ENCODE measurements at places on chromosomes 13 and 19.

DNA sequence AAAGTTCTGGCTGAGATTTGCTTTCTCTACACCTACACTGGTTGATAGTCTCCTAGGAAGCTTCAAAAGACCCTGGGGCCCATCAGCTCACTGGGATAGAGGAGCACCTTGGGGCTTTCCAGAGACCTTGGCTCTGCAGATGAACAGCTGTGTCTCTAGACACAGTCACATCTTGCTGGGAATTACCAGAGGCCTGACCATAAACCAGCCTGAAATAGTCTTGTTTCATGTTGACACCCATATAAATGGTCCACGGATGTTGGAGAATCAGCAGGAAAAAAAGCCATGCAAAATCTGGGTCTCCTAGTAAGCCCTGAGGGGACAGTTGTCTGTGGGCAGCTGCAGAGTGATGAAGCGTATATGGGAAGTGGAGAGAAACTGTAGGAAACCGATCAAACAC lies 207.6 kb downstream of the DNAJC15 start:
- no peak for DNase-seq

DNA sequence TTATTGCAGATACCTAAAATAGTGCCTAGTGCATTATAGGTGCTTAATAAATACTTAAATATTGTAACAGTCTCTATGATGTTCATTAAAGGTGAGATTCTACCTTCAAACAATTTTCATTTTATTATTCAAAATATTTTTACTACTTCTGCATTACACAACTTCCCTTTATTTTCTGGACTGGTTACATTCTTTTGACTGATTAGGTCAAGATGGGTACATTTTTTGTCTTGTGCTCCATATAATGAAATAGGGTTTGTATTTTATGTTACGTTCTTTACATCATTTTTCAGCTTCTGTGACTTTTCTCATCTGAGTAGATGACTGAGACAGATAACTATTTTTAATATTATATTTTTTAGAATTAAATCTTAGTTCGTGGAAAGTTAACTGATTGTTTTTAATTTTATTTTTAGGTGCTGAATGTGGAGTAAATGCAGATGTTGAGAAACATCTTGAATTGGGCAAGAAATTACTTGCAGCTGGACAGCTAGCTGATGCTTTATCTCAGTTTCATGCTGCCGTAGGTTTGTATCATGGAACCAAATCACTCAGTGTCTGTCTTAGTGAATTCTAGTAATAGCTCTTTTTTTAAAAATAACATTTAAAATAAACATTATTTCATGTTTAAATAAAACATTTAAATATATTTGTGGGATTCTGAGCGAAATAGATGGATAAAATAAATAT lies 32.0 kb downstream of the DNAJC3 start:
- DNase-seq = no peak

GRCh38 chr19:5503598-5503997 lies 48.4 kb downstream of the ZNRF4 start:
- DNase-seq = no peak

GRCh38 chr13:25784119-25784518 lies 267.7 kb downstream of the SHISA2 start:
- no peak for DNase-seq

DNA sequence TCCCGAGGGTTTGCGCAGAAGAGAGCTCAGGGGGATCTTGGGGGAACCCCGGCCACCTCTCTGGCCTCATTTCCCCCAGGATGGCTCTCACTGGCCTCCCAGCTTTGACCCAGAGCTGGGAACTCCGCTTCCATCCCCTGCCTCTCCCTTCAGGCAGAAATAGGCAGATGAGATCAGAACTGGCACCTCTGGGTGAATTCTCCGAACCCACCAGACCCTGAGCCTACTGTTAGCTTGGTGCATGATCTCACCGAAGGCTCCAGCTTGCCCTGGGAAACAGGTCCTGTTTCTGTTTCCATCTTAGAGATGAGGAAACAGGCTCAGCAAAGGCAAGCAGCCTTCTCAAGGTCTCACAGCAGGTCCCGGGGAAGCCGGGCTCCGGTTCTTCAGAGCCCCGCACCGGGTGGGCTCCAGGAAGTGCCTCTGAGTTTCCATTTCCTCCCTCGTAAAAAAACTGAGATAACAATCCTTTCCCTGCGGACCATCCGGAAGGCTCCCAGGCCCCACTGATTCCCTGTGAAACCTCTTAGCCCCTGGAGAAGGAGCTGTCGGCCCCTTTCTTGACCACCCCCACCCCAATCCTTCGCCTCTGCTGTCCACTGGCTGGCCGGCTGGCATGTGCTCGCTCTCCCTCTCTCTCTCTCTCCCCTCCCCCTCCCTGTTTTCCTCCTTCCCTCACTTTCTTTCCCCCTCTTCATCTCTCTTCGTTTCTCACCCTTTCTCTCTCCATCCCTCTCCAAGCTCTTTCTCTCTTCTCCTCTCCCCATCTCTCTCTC lies 2.1 kb downstream of the NECTIN2 start:
- no peak for DNase-seq
